ENCODE measurements at places on chromosomes 2 and 18.

DNA sequence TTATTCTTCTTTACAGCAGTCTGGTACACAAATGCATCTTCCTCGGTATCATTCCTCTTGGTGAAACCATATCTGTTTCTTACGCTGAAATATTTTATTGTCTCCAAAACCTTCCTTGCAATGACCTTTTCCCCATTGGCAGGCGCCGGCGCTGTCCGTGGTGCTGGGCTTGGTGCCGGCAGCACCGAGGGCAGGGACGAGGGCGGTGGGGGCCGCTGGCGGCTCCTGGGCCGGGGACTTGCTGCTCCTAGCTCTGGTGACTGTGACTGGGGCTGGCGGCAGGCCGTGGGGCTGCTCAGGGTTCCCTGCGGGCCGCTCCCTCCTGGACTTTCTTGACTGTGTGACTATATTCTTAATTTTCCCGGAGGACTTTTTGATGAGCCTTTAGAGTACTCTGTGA, 72.5 kb downstream of the GPR39 start:
- no peak for DNase-seq

DNA sequence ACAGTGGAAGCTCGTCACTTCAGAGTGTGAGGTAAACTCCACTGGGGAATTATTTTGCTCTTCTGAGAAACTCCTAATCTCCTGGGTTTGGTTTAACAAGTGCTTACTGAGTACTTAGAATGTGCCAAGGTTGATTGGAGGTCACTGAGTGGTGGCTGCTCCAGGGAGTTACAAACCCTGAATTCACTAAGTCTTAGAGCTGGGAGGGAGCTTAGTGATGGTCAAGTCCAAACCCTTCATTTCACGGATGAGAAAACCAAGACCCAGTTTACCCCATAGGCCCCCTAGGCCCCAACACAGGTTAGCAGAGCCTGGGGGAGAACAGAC, 52.0 kb downstream of the SLC4A5 start:
- no peak for DNase-seq

GRCh38 chr18:75170022-75170789, 38.7 kb downstream of the PTGR3 start:
- no peak for DNase-seq

- peak; percentile 15 for DNase-seq
Measured at GRCh38 chr2:126634273-126634861, 21.6 kb upstream of the GYPC start.

DNA sequence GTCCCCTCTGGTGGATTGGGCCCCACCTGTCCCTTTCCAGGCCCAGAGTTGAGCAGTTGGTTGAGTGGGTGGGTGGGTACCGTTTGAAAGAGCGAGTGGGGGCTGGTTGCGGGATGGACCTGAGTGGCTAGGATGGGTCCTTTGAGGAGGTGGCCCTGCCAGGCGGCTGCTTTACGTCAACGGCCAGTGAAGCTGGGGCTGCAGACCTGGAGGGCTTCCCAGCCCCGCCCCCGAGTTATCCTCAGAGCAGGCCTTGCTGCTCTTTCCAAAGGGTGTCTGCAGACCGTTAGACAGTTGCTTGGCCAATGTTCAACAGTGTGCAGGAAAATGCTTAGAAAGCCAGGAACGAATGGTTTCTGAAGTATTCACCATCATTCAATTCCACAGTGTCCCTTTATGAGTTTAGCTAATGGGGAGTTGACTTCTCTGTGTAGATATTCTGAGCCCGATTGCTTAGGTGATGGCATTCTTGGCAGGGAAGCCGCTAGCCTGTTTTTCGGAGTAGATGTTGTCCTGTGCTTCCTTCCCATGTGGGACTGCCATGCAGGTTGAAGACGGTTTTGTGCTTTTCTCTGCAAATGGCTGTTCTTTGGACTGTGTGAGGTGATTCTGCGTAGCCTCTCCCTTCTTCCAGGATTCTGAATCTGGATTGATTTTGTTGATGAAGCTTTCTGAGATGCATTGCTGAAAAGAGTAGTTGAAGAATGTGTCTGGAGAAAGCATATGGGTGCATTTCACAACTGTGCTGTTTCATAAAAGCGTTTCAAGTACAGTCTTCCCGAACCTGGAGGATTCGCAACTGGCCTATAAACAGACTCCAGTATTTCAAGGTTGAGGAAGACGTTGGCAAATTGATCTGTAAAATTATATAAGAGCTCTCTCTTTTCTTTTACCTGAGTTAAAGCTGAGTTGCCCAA, 45.8 kb downstream of the LDLRAD4 start:
- DNase-seq = no peak

- peak; percentile 8 for DNase-seq
Measured at GRCh38 chr18:30487962-30488361, 554.6 kb downstream of the DSC3 start.

- peak; percentile 59 for DNase-seq
Measured at GRCh38 chr2:28915939-28916338, 21.5 kb downstream of the WDR43 start.

DNA sequence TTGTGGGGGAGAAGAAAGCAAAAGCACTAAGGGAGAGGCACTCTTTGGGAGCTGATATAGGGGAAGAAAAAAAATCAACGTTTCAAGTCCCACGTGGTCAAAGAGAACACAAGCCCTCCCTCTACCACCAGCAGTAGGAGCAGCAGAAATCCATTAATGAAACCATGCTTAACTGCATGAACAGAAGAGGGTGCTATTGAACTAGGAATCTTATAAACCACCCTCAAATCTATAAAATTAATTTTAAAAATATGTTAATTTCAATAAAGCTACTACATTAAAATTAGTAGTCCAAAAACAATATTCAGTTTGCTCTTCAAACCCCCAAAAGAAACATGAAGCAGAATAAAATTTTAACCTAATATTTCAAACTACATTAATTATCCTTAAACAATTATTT, 147.8 kb downstream of the TMEM18 start:
- DNase-seq = peak; percentile 23

DNA sequence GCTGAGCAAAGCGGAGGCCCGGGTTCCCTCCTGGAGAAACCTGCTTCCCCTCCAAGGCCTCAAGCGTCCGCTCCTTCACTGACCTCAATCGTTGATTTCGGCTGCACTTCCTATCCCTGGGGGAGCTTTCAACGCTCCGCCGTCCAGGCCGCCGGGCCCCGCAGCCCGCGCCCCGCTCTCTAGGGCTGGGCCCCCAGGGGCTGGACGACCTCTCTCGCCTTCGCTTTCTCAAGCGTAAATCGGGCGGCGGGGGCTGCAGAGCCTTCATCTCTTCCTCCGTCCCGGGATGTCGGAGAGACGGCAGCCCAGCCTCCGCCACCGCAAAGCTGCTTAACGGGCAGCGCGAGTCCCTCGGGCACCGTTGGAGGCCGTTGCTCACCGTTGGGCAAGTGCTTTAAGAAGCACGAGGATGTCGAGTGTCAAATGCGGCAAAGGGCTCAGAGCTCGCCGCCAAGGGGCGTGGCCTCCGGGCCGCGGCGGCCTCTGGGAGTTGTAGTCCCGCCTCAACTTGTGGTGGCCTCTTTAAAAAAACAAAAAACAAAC, 8.5 kb downstream of the HES6 start:
- DNase-seq = peak; percentile 70

GRCh38 chr2:26251893-26252292, 7.2 kb downstream of the HADHB start:
- peak; percentile 28 for DNase-seq

DNA sequence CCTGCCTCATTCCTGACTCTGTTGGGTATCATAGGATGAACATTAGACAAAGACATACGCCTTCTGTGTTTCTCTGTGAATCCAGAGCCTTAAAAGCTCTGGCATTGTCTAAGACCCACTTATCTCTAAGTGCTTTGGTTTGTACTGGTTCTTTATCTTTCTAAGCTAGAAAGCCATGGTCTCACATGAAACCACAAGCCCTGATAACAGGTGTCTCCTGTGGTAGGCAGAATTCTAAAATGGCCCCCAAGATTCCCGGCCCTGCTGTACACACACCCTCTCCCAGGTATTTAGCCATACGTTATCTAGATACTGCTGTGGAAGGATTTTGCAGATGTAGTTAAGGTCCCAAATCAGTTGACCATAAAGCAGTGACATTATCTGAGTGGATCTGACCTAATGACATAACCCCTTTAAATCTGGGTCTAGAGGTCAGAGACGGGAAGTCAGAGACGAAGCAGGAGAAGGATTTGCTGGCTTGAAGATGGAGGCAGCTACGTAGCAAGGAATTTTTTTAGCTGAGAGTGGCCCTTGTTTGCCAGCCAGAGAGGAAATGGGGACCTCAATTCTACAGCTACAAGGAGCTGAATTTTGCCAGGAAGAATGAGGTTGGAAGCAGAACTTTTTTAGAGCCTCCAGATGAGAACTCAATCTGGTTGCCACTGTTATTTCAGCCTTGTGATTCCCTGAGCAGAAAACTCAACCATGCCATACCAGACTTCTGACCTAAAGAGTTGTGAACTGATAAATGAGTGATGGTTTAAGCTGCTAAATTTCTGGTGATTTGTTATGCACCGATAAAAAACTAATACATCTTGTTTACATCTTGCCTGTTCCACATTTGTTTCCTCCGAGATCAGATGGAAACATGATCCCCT, 186.7 kb downstream of the CAMKMT start:
- no peak for DNase-seq

- DNase-seq = peak; percentile 8
Measured at GRCh38 chr2:25417715-25418369, 76.1 kb upstream of the DNMT3A start.

GRCh38 chr2:12584338-12584737, 132.4 kb upstream of the TRIB2 start:
- DNase-seq = peak; percentile 31

- DNase-seq = no peak
Measured at GRCh38 chr18:50790948-50791347, 28.9 kb downstream of the MRO start.

DNA sequence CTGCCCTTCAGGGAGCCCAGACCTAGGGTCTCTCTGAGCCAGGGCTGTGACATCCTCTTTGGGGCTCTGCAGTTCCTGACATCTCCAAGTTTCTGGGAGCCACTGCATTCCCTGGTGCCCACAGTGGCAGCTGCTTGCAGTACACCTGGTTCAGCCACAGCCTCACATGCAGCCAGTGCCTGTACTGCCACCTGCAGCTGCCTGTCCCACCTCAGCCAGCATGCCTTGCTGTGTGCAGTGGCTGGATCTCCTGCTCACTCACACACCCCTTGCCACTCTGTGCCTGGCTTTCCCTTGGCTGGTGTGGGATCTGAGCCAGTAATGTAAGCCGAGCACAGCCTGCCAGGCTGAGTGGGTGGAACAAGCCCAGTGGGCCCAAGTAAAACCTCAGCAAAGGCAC, 1288.7 kb downstream of the CNTNAP5 start:
- DNase-seq = no peak

- no peak for DNase-seq
Measured at GRCh38 chr2:179545024-179545423, 280.4 kb upstream of the SESTD1 start.

DNA sequence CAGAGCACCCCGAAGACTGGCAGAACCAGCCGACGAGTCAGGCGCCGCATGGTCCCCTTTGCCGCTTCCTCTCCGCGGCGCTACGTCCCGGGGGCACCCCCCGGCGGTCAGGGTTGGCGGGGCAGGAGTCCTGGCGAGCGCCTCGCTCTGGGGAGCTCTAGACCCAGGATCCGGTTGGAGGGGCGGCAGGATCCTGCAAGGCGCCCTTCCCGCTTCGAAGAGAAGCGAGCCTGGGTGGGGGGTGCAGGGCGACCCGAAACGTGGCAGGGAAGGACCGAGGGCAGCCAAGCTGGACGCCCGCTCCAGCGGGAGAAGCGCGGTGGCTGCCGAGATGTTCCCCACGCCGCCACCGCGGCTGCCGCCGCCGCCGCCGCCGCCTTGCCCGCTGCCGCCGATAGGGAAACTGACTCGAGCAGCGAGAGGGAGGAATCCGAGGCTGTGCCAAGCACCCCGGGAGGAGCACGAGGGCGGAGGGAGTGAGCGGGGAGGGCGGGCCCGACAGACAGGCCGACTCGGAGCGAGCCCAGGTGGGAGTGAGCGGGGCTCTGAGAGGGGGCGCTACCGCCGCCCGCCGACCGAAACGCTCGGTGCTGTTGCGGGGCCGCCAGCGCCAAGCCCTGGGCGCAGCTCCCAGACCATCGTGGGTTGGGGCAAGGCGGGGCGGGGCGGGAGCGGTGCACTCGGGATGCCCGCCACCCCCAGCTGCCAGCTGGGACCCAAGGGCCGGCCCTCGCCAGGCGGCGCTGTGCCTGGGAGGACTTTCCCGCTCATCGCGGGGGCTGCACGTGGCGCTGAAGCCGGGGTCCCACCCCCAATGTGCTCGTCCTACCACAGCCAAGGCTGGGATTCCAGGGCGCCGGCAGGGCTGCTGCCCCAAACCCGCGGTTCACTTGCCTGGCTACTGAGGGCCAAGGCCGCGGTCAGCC, at the start of gene GALNT14:
Gene GALNT14 (minus strand): TSS at position 404 of the 926 bp plus-strand sequence. CDS start 354 bp downstream, at position 50.
- peak; percentile 25 for DNase-seq

- no peak for DNase-seq
Measured at GRCh38 chr18:77160515-77160914, 27.9 kb upstream of the MBP start.

DNA sequence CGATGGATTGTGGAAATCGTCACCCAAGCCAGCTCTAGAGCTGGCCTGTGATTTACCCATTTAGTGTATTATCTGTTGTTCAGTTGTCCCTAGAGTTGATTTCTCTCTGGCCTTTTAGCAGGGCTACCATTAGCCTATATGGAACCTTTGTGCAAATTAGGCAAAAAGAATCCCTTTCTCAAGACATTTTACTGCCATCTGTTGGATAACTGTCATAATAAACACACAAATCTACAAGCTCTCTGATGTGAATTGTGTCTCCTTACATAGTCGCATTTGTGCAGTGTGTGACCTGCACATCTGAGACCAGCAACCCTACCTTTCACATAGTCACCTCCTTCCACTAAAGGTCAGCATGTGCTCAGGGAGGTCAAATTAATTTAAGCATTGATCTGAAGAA, 34.0 kb downstream of the LOXHD1 start:
- DNase-seq = peak; percentile 28

DNA sequence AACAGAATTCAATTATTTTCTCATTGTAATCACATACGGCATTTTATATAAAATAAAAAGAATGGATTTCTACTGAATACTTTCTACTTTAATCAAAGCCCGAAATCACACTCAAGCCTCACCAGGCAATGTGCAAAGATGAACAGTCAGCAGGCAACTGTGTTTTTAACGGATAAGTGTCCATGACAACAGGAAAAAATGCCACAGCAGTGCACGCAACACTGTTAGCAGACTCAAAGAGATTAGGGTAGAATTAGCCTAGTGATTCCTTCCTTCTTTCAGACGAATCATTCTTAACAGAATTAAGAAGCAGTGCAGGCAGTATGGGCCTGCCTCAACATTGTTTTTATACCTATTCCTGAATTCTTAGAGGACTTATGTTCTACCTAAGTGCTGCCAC, 135.6 kb downstream of the CDH2 start:
- DNase-seq = peak; percentile 15

DNA sequence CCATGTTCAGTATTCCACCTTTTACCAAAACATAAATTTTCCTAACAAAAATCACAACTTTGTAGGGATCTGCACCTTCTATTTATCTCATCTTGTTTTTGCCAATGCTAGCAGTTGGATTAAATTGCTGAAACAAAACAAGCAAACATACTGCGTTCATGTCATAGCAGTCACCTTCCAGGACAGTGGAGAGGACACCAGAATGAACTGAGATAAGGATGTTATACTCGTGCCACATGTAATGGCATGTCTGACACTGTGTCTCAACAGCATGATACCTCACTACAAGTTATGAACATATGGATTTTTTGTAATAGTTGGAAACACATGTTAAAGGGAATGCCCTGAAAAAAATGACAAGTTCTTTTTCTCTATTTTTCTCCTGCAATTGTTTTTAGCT, 245.3 kb downstream of the XIRP2 start:
- no peak for DNase-seq
